Psoas muscle (tissue), 8 donors: ENCODE measurements at places on chromosomes 2 and 18. TPM values are rescaled to one million over a fixed set of nuclear protein-coding genes. Genes with fewer than 3 reads are reported as not detected.

Gene EVA1A
- 2.5 TPM for total RNA-seq

Gene GCG
- not detected for total RNA-seq

Gene CDCA7
- 2.4 TPM for total RNA-seq

Gene FOXD4L1
- total RNA-seq: 0.18 TPM

Gene TLX2
- not detected for total RNA-seq

Gene EPB41L3
- 23.6 TPM for total RNA-seq

DNA sequence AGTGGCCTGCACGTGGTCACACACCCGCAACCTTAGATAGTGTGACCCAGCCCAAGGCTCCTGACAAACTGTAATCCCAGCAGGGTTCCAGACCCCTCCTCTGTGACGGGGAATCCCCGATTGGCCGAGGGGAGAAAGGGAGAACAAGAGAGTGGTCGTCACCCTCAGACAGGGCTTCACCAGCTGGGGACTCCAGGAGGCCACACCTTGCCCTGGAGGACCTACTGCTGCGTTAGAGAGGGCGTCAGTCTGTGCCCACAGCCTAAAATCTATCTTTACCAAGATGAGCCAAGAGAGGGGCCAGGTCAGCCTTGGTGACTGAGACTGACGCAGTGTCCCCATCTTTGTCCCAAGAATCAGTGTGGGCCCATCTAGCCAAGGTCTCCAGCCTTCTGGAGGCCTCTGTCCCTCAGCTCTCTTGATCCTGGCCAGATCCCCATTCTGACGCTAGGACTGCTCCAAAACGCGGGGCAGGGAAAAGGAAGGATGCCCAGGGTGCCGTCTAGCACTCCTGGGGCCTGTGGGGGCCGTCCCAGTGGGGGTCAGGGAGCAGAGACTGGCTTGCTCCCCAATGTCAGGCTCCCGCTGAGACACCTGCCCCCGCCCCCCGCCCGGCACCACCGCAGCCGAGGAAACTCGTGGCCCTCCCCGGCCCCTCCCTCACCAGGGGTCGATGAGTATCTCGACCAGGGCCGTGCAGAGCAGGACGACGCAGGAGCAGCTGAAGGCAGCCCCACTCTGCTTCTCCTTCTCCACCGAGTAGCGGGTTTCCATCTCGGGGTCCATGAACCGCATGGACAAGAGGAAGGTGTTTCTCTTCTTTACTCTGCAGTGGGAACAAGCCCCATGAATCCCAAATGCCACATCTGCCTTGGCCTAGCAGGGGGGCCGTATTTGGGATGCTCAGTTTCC lies 40.9 kb downstream of the CENPO start:
- peak; percentile 28 for DNase-seq
- H3K36me3 ChIP-seq: no peaks in the 10 kb centered on the region
- H3K4me3 ChIP-seq: no peak overlapping the region
- no peaks in the 10 kb centered on the region for H3K27me3 ChIP-seq

GRCh38 chr2:190062601-190063000 lies at the start of gene MSTN:
MSTN (minus strand) TSS chr2:190062729; CDS start chr2:190062596, 133 bp downstream.
- peaks cover 5% of the 10 kb centered on the region for H3K4me1 ChIP-seq
- H3K36me3 ChIP-seq: no peaks in the 10 kb centered on the region
- DNase-seq: no peak

DNA sequence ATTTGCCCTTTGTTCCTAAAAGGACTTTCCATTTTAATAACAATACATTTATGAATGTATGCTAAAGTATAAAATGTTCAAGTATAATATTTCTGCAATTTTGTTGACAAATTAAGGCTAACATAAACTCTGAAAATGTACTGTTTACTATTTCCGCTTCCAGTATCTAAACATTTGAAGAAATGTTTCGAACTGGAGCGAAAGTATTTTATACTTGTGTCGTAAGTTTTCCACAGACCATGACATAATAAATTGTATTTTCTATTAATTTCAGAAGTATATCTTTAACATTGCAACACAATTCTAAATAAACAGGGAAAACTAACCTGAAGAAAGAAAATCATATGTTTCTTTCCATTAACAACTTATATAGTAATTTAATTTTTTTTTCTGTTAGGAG lies 146.3 kb downstream of the CALCRL start:
- H3K27ac ChIP-seq: no peak overlapping the region
- H3K36me3 ChIP-seq: no peaks in the 10 kb centered on the region
- no peak for DNase-seq
- H3K4me1 ChIP-seq: no peaks in the 10 kb centered on the region

DNA sequence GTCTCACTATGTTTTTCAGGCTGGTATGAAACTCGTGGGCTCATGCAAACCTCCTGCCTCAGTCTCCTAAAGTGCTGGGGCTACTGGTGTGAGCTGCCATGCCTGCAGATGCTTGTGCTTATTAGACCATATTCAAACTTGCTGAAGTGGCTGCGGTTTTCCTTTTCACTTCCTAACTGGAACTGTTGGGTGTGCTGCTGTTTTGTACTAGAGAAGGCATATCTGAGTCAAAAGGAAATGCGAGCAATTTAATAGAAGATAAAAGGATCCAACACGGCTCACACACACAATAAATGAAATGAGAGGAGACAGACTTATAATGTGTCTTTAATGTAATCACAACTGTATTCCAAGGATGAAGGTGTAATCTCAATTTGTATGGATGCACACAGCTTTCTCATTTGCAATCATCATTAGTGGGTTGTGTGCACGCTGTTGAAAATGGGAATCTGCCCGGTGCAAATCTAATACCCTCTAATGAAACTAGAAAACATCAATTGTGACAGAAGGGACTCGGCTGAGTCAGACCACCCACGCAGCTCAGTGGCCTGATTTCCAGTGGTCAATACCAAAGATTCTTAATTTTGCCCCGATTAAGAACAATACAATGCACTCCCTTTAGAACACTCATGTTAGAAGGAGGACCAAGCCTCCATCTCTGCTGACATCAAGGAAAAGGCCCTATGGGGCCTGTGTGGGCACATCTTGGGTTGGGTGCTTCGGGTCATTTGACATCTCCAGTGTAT lies 532.7 kb downstream of the TDRD15 start:
- no peak overlapping the region for H3K27ac ChIP-seq
- no peak for DNase-seq
- no peaks in the 10 kb centered on the region for H3K36me3 ChIP-seq
- H3K4me1 ChIP-seq: no peaks in the 10 kb centered on the region

- no peaks in the 10 kb centered on the region for H3K4me1 ChIP-seq
- H3K36me3 ChIP-seq: no peaks in the 10 kb centered on the region
- H3K27ac ChIP-seq: no peak overlapping the region
- peak; percentile 21 for DNase-seq
- H3K27me3 ChIP-seq: no peaks in the 10 kb centered on the region
- no peak overlapping the region for H3K4me3 ChIP-seq
Observed at GRCh38 chr2:232328516-232329460, 49.8 kb upstream of the ALPP start.

- peaks cover 12% of the 10 kb centered on the region for H3K4me1 ChIP-seq
- no peaks in the 10 kb centered on the region for H3K36me3 ChIP-seq
- H3K27ac ChIP-seq: no peak overlapping the region
- H3K4me3 ChIP-seq: no peak overlapping the region
- no peaks in the 10 kb centered on the region for H3K27me3 ChIP-seq
Observed at GRCh38 chr18:9067823-9068222, 34.7 kb upstream of the NDUFV2 start.

GRCh38 chr18:52341608-52342381 lies 1.8 kb downstream of the DCC start:
- no peak for DNase-seq
- no peaks in the 10 kb centered on the region for H3K4me1 ChIP-seq
- H3K27ac ChIP-seq: no peak overlapping the region

GRCh38 chr2:51510303-51510702 lies 478.4 kb upstream of the NRXN1 start:
- H3K27ac ChIP-seq: no peak overlapping the region
- no peaks in the 10 kb centered on the region for H3K36me3 ChIP-seq
- H3K4me1 ChIP-seq: no peaks in the 10 kb centered on the region

GRCh38 chr18:24187689-24188088 lies 48.8 kb downstream of the CABYR start:
- DNase-seq: no peak
- peaks cover 42% of the 10 kb centered on the region for H3K4me1 ChIP-seq
- H3K27me3 ChIP-seq: no peaks in the 10 kb centered on the region
- H3K4me3 ChIP-seq: no peak overlapping the region

- no peak overlapping the region for H3K4me3 ChIP-seq
- no peaks in the 10 kb centered on the region for H3K27me3 ChIP-seq
- DNase-seq: no peak
- H3K36me3 ChIP-seq: no peaks in the 10 kb centered on the region
- H3K27ac ChIP-seq: no peak overlapping the region
- peaks cover 4% of the 10 kb centered on the region for H3K4me1 ChIP-seq
Observed at GRCh38 chr2:239545741-239546392, 145.0 kb upstream of the HDAC4 start.

GRCh38 chr18:5424903-5425664 lies 118.7 kb downstream of the EPB41L3 start:
- H3K4me1 ChIP-seq: no peaks in the 10 kb centered on the region
- no peaks in the 10 kb centered on the region for H3K36me3 ChIP-seq
- no peak for DNase-seq
- H3K27ac ChIP-seq: no peak overlapping the region

GRCh38 chr18:68623342-68623741 lies 91.6 kb downstream of the TMX3 start:
- no peak for DNase-seq
- H3K27ac ChIP-seq: no peak overlapping the region
- H3K4me1 ChIP-seq: no peaks in the 10 kb centered on the region
- no peaks in the 10 kb centered on the region for H3K36me3 ChIP-seq
- no peaks in the 10 kb centered on the region for H3K27me3 ChIP-seq

DNA sequence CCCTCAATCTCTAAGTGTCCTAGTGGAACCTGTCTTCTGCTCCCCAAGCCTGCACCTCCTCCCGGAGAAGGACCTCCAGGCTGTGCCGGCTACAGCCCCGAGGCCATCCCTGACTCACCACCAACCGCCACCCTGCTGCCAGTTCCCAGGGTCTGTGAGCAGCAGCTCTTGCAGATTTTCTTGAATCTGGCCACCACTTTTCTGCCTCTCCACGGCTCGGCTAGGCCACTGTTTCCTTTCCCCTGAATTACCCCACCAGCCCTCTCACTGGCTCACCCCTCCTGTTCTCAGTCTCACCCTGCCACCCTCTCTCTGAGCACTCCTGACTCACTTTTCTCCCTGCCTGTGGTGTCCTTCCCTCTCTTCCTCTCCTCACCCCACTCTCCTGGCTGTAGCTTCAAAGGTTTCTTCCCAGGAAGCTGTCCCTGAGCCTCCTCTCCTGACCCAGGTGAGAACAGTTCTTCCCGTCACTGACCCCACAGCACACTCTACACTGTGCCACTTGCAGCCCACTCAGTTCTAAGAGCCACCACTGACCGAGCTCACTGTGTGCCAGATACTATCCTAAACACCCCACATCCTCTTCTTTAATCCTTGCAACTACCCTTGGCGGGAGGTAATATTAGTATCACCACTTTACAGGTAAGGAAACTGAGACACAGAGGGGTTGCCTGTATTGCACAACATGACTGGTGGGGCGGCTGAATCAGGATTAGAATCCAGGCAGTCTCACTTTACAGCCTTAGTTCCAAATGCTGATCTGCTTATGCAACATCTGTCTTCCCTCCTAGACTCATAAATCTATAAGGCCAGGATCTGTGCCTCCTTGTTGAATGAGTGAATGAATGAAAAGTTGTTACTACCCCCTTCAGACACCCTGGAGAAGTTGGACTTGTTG lies 111.6 kb downstream of the SMAD7 start:
- no peak for DNase-seq
- H3K36me3 ChIP-seq: no peaks in the 10 kb centered on the region
- no peaks in the 10 kb centered on the region for H3K27me3 ChIP-seq

GRCh38 chr2:2022941-2023586 lies 278.7 kb upstream of the PXDN start:
- no peak for DNase-seq
- no peak overlapping the region for H3K4me3 ChIP-seq
- H3K4me1 ChIP-seq: no peaks in the 10 kb centered on the region
- H3K27ac ChIP-seq: no peak overlapping the region
- no peaks in the 10 kb centered on the region for H3K36me3 ChIP-seq

DNA sequence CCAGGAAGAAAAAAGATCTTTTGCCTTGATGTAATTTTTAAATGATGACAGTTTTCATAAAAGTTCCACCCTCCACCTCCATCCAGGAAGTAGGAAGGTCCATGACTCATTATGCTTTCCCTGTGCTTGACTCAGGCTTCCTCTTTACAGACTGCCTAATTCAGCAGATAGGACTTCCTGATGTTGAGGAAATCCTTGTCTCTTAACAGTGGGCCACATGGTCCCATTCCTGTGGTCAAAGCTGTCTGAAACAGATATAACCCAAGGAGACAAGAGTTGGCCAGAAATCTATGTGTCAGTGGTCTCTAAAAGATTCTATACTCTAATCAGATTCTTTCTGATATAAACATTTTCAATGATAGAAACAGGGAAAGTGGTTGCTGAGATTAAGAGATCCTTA lies 119.1 kb downstream of the BAZ2B start:
- H3K27me3 ChIP-seq: no peaks in the 10 kb centered on the region
- no peak for DNase-seq
- H3K4me3 ChIP-seq: no peak overlapping the region
- peaks cover 4% of the 10 kb centered on the region for H3K36me3 ChIP-seq
- H3K4me1 ChIP-seq: peaks cover 5% of the 10 kb centered on the region
- H3K27ac ChIP-seq: peak overlapping the region; percentile 54

DNA sequence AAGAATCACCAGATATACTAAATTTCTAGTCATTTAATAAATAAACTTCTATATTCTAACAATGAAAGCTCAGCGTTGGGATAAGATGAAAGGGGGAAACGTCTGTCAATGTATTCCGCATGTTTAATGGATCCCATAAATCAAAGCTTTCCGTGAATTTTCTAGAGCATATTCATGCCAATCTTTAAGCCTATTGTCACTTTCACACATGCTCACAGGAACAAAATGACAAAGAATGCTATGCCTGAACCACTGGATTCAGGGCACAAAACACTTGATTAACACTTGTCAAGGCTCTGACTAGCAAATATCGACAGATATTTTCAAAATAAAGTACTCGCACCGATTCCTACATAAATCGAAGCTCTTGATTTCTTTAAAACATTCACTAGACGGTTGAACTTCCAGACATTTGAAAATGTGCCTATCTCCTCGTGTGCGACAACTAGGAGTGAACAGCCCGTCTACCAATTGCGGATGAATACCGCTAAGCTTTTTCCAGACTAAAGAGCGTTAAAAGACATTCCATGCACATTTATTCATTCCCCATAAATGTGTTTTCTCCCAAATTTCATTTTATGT lies 1.8 kb downstream of the TLK1 start:
- H3K27me3 ChIP-seq: no peaks in the 10 kb centered on the region
- peak overlapping the region; percentile 82 for H3K4me3 ChIP-seq
- no peak for DNase-seq
- H3K4me1 ChIP-seq: peaks cover 38% of the 10 kb centered on the region

- H3K4me1 ChIP-seq: no peaks in the 10 kb centered on the region
- H3K27ac ChIP-seq: no peak overlapping the region
- no peaks in the 10 kb centered on the region for H3K36me3 ChIP-seq
- DNase-seq: no peak
Observed at GRCh38 chr18:8260827-8261226, 348.4 kb upstream of the RAB12 start.

DNA sequence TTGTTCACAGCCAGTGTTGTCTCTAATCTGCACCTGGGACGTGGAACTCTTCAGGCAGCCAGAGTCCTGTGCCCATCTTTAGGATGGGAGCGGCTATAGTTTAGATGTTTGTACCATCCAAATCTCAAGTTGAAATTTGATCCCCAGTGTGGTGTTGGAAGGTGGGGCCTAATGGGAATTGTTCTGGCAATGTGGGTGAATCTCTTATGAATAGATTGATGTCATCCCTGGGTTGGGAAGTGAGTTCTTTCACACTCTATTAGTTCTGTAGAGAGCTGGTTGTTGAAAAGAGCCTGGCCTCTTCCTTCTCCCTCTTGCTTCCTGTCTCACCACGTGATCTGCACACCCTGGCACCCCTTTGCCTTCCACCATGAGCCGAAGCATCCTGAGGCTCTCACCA lies 300.9 kb downstream of the TXNL1 start:
- DNase-seq: no peak
- no peaks in the 10 kb centered on the region for H3K4me1 ChIP-seq
- H3K4me3 ChIP-seq: no peak overlapping the region
